ENCODE measurements at places on chromosomes 16 and 17.
A peak's percentile ranks its signal among the peaks of the same experiment; 100 is the strongest.

DNA sequence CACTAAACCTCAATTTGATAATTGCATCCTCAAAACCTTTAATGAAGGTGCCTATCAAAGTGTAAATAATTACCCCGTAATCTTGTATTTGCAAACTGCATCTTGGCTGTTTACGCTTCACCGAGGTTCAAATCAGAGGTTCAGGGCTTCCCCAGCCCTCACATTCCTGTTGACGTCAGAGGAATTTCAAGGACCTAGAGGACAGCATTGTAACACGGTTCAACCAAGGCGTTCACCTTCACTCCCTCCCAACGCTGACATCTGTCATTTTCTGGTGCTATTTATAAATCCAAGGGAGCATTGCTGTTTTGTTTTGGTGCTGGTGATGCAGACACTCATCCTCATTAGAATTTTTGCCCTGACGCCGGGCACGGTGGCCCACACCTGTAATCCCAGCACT, 691.6 kb upstream of the RBFOX1 start:
- no peak for DNase-seq

DNA sequence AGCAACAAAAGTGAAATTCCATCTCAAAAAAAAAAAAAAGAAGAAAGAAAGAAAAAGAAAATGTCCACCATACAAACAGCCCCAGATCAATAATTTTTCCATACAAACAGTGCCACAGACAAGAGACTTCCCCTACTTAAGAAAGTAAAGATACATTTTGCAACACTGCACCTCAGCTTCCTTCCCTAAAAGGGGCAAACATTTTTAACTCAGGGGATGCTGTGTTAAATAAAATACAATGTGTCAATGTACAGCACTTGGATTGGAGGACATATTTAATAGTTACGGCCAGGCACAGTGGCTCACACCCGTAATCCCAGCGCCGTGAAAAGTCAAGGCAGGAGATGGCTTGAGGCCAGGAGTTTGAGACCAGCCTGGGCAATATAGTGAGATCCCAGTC, 22.3 kb downstream of the MYH11 start:
- DNase-seq, result no peak

DNA sequence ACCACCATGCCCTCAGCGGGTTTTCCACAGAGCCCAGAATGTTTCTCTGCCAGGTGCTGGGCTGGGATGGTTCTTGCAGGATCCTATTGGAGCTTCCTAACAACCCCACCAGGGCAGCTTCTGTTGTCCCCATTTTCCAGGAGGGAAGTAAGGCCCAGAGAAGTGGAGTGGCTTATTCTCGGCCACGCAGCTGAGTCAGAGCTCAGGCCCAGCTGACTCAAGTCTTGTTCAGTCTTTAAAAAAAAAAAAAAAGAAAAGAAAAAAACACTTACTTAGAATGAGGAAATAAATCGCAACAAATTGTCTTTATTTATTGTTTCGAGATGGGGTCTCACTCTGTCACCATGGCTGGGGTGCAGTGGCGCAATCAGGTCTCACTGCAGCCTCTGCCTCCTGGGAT, 413.0 kb downstream of the CPPED1 start:
- no peak for DNase-seq

- DNase-seq, result peak; percentile 43
These were observed 149.9 kb downstream of the CLEC16A start for GRCh38 chr16:11094075-11094856.

- no peak for DNase-seq
These were observed 292.0 kb upstream of the TNRC6C start for GRCh38 chr17:77666462-77666861.

GRCh38 chr17:81294512-81295030, 536 bp downstream of the SLC38A10 start:
- no peak for DNase-seq
